ENCODE measurements at places on chromosomes 12 and 14.

DNA sequence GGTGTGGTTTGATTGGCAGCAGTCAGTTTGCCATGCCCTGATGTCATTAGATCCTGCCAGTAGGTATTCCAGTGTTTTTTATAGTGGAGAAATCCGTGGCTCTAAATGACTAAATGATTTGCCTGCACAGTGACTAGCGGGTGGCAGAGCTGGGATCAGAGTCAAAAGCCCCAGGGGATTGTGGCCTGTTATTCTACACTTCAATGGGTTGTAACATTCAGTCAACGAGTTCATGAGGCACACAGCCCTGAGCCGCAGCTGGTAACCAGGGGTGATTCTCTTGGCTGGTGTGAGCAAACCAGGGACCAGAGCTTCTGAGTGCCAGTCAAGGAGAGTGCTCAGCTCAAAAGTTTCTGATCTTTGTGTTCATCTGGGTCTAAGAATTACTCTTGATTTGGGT, 1.8 kb downstream of the MYH6 start:
- DNase-seq: no peak

DNA sequence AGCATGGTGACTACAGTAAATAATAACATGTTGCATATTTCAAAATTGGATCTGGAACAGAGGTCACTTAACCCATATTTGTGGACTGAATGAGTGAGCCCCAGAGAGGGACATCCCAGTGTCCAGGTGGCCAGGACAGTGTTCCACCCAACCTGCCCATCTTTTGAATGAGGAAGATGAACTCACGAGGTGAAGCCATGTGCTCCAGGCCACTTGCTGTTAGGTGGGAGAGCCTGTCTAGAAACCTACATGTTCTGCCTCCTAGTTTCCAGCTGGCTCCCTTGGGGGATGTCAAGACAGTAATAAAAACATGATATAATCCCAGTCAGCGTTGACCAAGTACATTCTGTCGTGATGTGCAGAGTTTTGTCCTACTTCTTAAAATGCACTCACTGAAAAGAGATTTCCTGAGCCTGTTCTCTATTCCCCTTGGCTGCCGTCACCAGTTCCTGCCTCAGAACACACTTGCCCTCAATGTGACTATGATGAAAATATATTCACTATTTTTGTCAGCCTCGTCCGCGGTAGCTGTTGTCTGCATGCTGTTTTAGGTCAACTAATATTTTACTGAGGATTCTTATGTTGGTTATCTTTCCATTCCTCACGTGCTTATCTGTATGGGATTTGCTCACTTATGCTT, 25.7 kb downstream of the TSPAN9 start:
- no peak for DNase-seq

DNA sequence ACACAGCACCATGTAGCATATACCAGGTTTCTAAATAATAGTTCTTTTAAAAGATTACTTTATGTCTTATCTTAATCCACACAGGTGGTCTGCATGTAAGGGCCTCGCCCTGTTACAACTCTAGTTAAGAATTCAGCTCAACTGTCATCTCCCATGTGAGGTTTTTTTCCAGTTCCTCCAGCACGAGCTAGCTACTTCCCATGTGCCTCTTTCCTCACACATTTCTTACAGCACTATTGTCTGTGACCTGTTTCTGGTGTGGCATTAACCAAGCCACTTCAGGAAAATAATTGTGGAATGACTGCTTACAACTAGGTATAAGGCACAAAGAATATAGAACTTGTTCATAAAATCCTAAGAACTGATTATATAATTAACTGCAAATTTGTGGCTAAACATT, 65.5 kb downstream of the SH2B3 start:
- no peak for DNase-seq

- DNase-seq: no peak
Observed at GRCh38 chr12:26798023-26798422, 35.0 kb downstream of the ITPR2 start.

DNA sequence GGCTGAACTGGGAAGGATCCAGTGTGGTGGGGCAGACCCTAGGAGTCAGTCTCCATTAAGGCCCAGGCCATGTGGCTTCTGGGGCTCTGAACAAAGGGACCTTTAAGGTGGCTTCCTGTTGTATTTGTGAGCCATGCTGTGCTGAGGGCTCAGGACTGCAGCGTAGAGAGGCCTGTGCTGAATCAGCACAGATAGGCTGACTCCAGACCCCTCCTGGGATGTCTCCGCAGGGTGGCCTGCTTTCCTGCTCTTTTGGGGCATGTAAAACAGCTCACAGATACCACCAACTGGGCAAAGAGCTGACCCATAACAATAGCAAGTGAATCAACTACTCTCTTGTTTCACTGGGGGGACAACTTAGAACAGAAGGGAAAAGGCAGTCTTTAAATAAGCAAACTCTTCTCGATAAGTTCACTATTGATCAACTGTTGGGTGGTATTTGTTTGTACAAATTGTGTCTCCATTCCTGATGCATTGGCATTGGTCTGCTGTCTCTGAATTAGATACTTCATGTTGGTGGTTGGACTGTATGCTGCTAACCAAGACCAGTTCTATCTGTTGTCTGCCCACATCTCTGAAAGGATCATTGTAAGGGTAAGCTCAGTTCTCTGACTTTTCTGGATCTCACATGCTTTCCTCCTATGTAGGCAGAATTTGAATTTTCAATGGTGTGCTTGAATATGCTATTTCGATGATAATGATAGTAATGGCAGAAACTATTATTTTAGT, 71.8 kb downstream of the MYRFL start:
- no peak for DNase-seq

DNA sequence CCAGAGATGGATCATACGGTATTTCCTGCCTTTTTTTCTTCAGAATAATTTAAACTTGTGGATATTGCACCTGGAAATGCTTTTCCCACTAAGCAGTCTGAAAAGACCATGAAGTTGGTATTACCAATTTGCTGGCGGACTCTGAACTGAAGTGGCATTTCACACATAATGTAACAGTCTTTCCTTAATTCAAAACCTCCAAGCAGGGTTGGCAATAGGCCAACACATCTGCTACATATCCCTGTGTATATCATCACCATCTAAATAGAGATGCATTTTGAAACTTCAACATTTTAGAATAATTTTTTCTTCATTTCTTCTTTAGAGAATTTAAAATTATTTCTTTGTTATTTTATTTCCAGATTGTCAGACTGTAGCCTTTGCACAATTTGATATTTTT, 100.5 kb downstream of the TSPAN8 start:
- no peak for DNase-seq

DNA sequence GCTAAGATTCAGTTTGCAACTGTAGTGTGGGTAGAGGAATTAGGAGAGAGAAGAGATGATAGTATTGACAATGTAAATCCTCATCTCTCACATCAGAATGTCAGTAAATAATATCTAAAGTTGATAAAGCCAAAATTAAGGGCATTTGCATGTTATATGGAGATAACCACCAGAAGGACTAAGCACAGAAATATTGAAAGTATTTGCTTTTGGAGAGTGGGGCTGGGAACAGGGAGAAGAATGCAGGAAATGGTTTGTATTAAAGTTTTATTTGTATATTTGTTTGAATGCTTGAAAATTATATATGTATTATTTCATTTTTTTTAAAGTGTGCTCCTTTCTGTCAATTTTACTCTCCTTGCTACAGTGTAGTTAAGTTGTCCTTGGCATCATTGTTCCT, 491.4 kb downstream of the APAF1 start:
- no peak for DNase-seq

DNA sequence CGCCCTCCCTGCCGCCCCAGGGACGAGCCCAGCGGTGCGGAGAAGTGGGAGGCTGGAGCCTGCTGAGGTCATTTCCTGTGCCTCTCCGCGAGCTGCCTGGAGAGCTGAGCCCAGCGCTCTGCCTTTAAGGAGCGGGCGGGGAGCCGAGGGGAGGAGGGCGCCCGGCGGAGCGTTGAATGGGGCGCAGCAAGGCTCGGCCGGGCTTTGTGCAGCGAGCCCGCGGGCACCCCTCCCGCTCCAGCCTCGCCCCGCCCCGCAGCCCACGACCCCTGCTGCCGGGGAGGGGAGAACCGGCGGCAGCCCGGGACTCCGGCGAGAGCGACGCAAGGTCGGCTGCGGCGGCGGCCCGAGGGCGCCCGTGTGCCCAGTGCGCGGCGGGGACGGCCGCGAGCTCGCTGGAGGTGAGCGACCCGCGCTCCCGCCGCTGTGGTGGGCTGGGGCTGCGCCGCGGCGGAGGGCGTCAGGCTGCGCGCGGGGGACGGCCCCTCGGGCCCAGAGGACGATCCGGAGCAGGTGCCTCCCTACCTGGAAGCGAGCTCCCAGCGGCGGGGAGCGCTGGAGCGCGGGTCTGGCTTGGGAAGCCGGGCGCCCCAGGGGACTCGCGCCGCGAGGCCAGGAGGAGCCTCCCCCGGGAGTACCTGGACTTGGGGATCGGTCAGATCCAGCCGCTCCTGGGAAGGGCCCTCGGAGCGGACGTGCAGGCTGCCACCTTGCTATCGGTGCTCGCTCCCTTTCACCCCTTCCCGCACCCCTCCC, at the start of gene PLEKHH1:
Gene PLEKHH1 (plus strand): TSS at position 293 of the 756 bp plus-strand sequence. CDS start 8,578 bp downstream, outside the sequence.
- no peak for DNase-seq

GRCh38 chr12:114192013-114192412, 213.9 kb downstream of the TBX5 start:
- DNase-seq: no peak

- no peak for DNase-seq
Observed at GRCh38 chr14:89166633-89167032, 250.4 kb downstream of the FOXN3 start.

GRCh38 chr12:69008520-69008919, 75.5 kb upstream of the CPM start:
- no peak for DNase-seq

DNA sequence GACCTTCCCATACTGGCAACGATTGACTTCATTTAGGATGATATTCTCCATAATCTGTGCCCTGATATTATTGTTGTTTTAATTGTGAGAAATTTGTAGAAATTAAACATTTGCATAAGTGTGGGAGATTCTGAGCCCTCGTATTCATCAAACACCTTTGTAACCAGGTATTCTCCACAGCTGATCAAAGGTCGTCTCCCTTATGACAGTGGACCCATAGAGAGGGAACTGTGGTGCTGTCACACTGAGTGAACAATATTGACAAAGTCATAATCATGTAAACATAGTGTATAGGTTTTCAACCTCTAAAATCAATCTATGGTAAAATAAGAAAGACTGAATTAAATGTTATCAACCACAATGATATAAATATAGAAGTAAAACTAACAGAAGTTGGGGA, 14.9 kb upstream of the PLEKHG3 start:
- DNase-seq: no peak

- DNase-seq: no peak
Observed at GRCh38 chr12:106066051-106066705, 72.6 kb downstream of the NUAK1 start.

GRCh38 chr12:57127726-57128518, at the start of gene LRP1:
Gene LRP1, plus strand, starts transcription at chr12:57128483. Its CDS starts 482 bp downstream, at chr12:57128965.
- no peak for DNase-seq

DNA sequence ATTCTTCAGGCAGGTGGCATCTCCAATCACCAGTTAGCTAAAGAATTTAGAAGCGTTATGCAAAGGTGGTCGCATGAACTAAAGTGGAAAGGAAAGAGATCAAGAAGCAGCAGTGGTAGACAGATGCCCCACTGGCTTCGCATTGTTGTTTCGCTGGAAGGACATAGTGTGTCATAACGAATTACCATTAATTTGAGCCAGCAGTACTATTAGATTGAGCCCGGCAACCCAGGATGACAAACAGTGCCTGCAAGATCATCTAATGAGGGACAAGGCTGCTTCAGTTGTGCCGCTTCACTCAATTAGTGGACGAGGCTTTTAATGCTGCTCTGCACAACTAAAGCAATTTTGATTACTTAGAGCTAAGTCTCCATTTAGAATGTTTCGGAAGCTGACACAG, 274.5 kb upstream of the SOX5 start:
- DNase-seq: no peak

GRCh38 chr14:34058510-34058909, 107.6 kb upstream of the EGLN3 start:
- no peak for DNase-seq

DNA sequence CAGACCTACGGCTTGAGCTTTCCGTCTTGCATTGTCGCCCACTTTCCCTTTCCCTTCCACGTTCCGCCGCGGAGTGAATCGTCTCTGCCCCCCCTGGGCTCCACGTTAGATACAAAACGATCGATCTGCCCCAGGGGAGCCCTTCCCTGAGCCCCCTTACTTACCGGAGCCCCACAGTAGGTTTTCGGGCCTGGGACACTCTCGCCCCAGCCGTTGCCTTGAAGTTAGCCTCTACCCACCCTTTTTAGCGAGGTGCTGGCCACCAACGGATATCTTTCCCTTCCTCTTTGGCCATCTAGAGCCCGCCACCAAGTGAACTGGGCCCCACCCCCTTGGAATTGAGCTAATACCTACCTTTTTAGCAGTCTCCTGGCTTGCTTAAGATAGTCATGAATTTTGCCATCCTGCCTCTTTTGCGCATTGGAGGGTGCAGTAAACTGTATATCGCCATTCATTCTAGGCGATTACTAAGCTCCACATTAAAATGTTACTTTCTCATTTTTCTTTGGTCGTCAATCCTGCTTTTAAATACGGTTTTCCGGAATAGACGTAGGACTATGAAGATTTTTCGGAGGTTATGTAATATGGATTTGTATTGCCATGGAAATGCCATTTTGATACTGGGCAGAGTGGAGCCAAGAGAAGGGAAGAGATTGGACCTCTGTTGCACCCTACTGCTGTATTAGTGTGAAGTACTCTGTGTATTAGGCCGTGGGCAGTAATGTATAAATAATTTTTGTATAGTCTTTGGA, 764 bp downstream of the RBM25 start:
- DNase-seq: no peak

DNA sequence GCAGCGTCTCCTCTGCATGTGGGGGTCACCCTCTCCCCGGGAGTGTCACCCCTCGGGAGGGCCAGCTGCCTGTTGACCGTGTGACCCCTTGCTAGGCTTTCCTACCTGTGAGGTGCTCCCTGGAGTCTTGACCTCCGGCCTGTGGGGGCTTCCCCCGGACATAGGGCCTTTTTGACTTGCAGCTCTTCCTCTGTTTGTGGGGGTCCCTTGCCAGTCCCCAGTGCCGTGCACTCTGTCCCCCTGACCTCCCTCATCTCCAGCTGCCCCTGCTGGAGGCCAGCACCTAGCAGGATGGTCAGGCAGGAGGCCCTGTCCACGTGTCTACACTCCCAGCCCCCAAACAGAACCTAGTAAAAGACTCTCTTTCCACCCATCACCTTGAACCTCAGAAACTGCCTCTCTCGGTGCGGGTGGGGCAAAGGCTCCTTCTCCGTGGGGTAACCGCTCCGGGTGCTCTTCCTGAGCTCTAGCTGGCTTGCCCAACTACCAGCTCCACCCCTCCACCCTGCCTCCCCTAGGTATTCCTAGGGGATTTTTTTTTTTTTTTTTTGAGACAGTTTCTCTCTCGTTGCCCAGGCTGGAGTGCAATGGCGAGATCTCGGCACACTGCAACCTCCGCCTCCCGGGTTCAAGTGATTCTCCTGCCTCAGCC, 810 bp downstream of the AACS start:
- DNase-seq: no peak

DNA sequence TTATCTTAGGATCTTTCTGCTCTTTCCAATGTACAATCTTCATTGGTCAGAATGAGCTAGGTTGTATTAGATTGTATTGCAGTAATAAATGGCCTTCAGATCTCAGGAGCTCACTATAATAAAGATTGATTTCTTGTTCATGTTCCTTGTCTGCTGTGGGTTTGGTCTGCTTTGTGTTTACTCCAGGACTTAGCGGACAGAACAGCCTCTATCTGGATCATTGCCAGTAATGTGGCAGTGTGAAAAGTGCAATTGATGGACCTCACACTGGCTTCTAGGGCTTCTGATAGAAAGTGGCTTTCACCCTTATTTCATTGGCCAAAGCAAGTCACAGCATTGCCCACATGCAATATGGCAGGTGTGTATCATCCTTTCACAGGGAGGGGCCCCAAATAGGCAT, 81.2 kb downstream of the BTG1 start:
- no peak for DNase-seq

- no peak for DNase-seq
Observed at GRCh38 chr12:110351119-110351518, 52.4 kb downstream of the ANAPC7 start.

All from esophagus squamous epithelium (tissue), 5 donors.